ENCODE measurements at places on chromosomes 7 and 10. TPM values are rescaled to one million over a fixed set of nuclear protein-coding genes. Genes with fewer than 3 reads are reported as not detected.

The C10orf62 gene
- total RNA-seq = not detected

The KIAA1217 gene
- total RNA-seq = 0.26 TPM

The OPN1SW gene
- not detected for total RNA-seq

The SH2B2 gene
- total RNA-seq = 2.0 TPM

The UNCX gene
- total RNA-seq = not detected

The ETV1 gene
- total RNA-seq = 26.4 TPM

The ANXA11 gene
- total RNA-seq = 83.7 TPM

The IFIT1B gene
- total RNA-seq = not detected

The SYT15 gene
- under 0.01 TPM for total RNA-seq

The PPP1R3C gene
- total RNA-seq = 94.5 TPM

The RAMP3 gene
- under 0.01 TPM for total RNA-seq

The RHOBTB1 gene
- 19.8 TPM for total RNA-seq

The SPDYE5 gene
- not detected for total RNA-seq

The EPDR1 gene
- 43.4 TPM for total RNA-seq

The WDR11 gene
- total RNA-seq = 89.5 TPM

The C1GALT1 gene
- 12.3 TPM for total RNA-seq

The SUPV3L1 gene
- 69.6 TPM for total RNA-seq

The DNAJC12 gene
- total RNA-seq = 1.8 TPM

The TSPAN15 gene
- total RNA-seq = 1.8 TPM

The MYPN gene
- total RNA-seq = under 0.01 TPM

The DOCK4 gene
- 30.3 TPM for total RNA-seq

The GIMAP1 gene
- under 0.01 TPM for total RNA-seq

The BHLHA15 gene
- 0.33 TPM for total RNA-seq

The WEE2 gene
- total RNA-seq = not detected

The LDB3 gene
- under 0.01 TPM for total RNA-seq

The POMZP3 gene
- total RNA-seq = 1.5 TPM

Measured in fibroblast of lung (primary cell).